GM13976 (cell line): ENCODE measurements at places on chromosomes 3 and 15.

- DNase-seq: no peak
Observed at GRCh38 chr15:60844010-60844409, 365.1 kb upstream of the ICE2 start.

DNA sequence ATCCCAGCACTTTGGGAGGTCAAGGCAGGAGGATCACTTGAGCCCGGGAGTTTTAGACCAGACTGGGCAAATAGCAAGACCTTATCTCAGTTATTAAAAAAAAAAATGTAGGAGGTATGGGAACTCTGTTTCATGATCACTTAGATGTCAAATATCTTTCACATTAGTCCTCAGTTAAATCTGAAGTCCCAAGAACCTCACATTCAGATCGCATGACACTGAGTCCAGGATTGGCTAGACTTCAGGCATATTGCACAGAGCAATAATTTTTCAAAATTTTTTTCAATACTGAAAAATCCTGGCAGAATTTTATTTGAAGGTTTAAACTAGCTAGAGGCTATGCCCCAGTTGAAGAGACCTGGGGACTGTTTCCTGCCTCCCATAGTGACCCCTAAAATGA, 56.3 kb upstream of the ZNF148 start:
- DNase-seq: no peak

GRCh38 chr15:55741833-55742497, 987 bp downstream of the PRTG start:
- DNase-seq: peak; percentile 37

- DNase-seq: no peak
Observed at GRCh38 chr15:61687651-61688050, 372.6 kb downstream of the VPS13C start.

DNA sequence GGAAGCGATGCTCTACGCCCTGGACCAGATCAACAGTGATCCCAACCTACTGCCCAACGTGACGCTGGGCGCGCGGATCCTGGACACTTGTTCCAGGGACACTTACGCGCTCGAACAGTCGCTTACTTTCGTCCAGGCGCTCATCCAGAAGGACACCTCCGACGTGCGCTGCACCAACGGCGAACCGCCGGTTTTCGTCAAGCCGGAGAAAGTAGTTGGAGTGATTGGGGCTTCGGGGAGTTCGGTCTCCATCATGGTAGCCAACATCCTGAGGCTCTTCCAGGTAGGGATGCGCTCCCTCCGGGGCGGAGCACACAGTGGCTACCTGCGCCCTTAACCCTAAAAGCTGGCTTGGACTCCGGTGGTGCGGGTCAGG, 698 bp downstream of the GRM7 start:
- DNase-seq: peak; percentile 26

- DNase-seq: no peak
Observed at GRCh38 chr3:191972714-191973398, 511.9 kb downstream of the PYDC2 start.
